ENCODE measurements at places on chromosomes 5 and 9.

- DNase-seq, result no peak
These were observed 23.3 kb downstream of the FST start for GRCh38 chr5:53503562-53504218.

- DNase-seq, result no peak
These were observed 233.5 kb upstream of the GAS1 start for GRCh38 chr9:87180841-87181240.

DNA sequence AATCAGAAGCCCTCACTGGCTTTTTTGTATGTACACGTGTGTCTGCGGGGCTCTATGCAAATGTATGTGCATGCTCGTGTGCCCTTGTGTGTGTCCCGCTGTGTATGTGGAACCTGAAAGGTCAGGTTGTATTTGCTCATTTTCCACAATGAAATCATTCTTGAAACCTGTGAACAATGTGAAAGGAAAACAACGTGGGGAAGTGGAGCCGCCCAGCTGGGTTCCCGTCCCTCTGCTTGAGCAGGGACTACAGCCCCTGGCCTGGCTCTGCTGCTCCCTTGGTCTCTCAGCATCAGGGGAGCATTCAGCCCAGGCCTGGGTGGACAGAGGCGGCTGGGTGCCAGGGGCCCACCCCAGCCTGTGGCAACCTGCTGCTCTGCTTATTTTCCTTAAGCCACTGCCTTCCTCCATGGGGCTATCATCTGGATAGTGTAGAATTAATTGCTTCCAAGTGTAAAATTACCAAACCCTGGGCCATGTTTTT, 3.0 kb downstream of the ECSCR start:
- DNase-seq, result no peak

GRCh38 chr5:172805736-172806255, 28.3 kb upstream of the ERGIC1 start:
- no peak for DNase-seq

GRCh38 chr5:5705010-5705409, 282.5 kb downstream of the ICE1 start:
- DNase-seq, result no peak

DNA sequence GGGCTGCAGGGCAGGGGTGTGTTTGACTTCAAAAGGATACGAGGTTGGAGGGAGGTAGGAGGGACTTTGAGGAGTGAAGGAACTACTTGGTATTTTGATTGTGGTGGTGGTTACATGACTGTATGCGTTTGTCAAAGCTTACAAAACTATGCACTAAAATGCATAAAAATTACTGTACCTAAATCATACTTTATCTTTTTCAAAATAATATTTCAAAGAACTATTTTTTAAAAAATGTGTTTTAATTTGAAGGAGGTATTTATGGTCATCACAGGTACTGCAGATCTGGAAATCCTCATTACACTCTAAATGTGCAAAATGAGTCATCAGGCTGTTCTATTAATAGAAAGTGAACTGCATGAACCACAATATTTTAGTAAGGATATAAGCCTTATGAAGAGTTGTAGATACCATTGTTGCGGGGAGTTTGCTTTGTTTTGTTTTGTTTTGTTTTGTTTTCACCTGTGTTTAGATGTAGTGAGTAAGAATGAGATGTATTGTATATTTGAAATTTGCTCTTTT, 116.9 kb downstream of the ARRDC3 start:
- DNase-seq, result no peak

- DNase-seq, result no peak
These were observed 26.9 kb downstream of the ROR2 start for GRCh38 chr9:91923145-91923544.

DNA sequence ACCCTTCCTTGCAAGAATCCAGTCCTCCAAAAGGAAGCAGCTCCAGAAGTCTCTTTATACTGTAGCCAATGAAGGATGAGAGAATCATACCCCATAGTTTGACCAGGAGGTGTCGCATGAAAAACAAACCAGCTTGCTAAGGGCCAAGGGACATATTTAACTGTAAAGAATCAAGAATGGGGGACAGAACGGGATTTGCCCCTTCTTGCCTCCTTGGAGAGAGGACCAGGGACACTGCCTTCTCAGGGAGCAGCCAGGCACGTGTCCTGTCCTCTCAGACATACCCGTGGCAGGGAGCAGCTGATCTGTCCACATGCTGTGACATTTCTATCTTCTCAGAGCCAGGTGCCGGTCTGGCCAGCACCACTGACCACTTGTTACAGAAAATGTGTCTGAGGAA, 11.7 kb downstream of the PRUNE2 start:
- no peak for DNase-seq

DNA sequence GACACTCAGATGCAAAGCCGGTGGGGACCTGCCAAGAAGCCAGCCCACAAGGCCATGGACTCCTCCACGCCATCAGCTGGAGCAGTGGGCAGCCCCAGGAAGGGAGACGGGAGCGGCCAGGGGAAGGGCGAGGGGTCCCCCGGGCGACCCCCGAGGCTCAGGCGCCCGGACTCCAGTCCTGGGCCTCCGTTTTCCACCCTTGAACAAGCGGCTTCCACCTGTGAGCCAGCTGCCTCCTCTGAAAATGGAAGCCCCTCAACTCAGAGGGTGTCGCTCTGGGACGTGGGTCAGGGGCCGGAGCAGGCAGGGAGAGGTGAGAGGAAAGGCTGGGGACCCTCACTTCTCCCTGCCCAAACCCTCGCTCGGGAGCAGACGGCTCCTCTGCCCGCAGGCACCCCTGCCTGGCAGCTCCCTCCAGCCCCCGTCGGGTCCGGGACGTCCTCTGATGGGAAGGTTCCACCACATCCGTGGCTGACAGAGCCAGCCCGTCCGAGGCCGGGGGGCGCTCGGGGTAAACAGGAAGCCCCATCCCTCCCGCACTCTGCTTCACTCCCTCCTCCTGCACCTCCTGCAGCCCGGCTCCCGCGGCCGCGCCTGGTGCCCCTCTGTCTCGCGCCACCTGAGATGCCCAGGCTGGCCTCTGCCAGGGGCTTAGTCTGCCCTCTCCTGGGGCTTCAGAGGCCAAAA, 3.7 kb upstream of the EGFL7 start:
- DNase-seq, result no peak

DNA sequence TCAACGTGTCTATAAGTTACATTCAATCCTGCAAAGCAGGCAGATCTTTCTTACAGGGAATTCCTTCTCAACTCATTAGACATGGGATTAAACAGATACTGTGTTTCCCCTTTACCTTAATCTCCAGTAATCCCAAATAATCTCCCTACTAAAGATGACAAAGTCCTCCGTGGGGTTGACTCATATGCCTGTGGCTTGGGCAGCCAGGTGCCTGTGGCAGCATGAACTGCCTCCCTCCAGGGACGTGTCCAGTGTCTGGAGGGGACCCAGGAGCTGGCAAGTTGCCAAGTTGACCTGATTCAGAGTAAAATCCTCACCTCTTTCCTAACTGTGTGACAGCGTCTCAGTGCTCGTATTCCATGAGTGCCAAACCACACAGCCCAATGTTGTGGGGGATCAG, 94.6 kb upstream of the PTCH1 start:
- DNase-seq, result no peak

DNA sequence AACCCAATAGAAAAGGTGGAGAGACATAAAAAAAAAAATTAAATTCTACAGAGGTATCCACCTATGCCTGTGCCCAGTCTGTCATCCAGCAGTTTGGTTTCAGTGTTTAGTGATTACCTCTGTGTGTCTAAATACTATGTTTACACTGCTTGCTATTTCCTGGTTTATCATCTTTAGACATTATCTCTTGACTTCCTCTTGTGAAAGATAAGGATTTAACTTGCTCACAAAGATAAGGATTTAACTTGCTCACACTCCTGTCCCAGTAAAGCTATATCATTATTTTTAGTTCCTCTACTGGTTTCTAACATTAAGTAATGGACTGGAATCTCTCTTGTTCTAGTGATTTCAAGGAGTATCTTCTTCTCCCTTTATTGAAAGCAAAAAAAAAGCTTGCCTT, 53.9 kb upstream of the ZFR start:
- no peak for DNase-seq

DNA sequence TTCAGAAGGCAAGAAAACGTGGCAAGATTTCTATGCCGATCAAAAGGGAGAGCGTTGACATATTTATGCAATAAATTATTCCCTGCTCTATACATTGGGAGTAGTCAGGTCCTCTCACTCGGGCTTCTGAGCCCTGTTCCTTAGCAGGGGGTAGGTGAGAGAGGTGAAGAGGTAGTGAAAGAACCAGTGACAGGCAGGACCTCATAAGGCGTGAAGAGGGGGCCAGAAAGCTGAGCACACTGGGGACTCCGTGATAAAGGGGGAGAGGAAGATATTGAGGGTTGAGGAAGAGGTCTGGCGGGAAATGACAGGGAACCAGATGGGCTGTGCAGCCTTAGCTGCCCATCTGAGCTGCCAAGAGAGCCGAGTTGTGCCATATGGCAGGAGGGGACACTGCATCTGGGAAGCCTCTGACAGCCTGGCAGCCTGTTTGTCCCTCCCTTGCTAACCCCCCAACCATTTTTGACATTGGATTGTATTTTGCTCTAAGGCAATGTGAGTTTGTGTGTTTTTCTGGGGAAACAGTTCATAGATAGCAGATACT, 782 bp upstream of the CDC20B start:
- DNase-seq, result no peak

- DNase-seq, result no peak
These were observed 709.3 kb upstream of the RGMB start for GRCh38 chr5:98064118-98064685.

DNA sequence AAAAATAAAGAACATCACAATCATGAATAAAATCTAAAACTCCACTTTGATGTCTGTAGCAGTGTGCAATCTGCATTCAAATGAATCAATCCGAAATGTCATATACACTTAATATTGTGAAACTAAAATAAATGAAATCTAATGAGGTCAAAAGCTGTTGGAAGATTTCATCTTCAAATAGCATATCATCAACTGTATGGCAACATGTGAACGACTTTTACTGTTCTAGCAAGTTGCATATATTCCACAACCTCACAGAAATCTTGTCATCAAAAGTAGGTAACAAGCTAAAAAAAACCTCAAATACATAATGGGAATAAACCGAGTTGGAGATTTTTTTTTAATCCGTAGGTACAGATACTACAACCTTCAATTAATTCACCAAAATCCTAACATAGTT, 1.2 kb downstream of the PTBP3 start:
- no peak for DNase-seq

DNA sequence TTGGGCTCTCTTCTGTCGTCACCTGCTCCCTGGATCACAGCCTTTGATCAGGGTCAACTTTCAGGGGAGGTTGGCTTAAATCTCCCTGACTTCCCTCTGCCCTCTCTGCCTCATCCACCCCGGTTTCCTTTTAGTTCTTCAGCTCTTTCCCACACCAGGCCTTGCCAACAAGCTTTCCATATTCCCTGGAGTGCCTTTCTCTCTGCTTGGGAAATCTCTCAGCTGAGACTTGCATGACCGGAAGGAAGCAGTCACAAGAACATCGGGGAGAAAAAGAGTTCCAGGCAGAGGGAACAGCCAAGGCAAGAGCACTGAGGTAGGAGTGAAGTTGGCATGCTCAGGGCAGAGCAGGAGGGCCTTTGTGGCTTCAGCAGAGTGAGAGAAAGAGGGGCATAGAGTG, 88.4 kb upstream of the HSPA9 start:
- no peak for DNase-seq

GRCh38 chr9:131587331-131587730, 42.0 kb downstream of the PRRT1B start:
- DNase-seq, result no peak

DNA sequence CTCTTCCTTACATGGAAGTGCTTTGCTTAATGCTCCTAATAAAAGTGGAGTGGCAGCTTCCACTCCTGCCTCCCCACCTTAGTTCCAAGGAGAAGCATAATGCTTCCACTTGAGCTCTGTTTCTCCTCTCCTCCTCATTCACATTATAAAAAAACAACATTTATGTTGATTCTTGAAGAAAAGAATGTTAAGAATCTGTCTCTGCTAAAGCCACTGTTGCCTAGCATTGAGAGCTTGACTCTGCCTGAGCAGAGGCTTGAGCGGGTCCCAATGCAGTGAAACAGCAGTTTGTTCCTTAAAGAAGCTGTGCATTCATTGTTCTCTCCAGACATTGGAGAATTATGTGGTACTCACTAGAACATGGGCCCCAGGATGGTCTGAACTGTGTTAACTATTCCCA, 101.5 kb upstream of the GHR start:
- DNase-seq, result no peak

DNA sequence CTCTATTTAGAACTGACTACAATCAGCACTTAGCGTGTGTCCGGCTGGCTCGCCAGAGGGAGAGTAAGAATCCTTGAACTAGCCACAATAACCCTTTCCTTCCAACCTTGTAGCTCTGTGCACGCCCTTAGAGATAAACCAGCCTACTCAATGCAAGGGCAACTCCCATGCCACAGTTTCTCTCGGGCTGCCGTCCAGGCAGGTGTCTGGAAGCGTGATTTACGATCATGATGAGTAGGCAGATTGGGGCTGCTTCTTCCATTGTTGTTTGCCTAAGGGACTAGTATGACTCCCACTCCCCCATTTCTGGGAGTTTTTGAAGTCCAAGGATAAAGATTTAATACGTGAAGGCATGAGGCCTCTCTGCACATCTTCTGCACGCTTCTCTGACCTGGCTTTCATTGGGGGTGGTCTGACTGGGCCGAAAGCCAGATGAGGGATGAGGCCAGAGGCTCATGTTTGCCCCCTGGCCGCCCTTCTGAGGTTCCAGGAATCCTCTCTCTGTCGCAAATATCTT, 134.0 kb upstream of the MYO10 start:
- no peak for DNase-seq

GRCh38 chr9:126435105-126435504, 108.5 kb downstream of the MVB12B start:
- DNase-seq, result no peak

DNA sequence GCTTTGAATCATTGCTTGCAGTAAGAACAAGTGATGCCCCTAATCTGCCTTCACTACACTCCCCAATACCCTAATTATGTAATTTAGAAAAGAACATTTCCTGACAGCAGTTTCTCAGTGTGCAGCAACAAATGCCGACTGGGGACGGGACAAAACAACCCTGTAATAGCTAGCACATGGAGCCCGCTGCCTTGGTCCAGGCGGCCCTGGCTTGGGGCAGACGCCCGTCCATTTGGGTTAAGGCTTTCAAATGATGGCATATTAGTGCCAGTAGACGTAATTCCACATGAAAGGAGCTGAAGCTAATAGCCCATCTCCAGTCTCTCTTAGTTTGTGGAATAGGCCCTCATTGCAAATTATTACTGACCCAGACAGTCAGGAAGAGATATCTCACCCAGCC, 150.6 kb upstream of the PITX1 start:
- DNase-seq, result no peak

- no peak for DNase-seq
These were observed 34.3 kb upstream of the ARL15 start for GRCh38 chr5:54344653-54345052.

Measured in epithelial cell of proximal tubule (primary cell).